ENCODE measurements at places on chromosomes 6 and 20. TPM values are rescaled to one million over a fixed set of nuclear protein-coding genes. Genes with fewer than 3 reads are reported as not detected.

Gene SLC2A4RG
- 75.3 TPM for total RNA-seq

Gene TFAP2A
- 0.99 TPM for total RNA-seq

Gene LAMP5
- total RNA-seq: 0.30 TPM

DNA sequence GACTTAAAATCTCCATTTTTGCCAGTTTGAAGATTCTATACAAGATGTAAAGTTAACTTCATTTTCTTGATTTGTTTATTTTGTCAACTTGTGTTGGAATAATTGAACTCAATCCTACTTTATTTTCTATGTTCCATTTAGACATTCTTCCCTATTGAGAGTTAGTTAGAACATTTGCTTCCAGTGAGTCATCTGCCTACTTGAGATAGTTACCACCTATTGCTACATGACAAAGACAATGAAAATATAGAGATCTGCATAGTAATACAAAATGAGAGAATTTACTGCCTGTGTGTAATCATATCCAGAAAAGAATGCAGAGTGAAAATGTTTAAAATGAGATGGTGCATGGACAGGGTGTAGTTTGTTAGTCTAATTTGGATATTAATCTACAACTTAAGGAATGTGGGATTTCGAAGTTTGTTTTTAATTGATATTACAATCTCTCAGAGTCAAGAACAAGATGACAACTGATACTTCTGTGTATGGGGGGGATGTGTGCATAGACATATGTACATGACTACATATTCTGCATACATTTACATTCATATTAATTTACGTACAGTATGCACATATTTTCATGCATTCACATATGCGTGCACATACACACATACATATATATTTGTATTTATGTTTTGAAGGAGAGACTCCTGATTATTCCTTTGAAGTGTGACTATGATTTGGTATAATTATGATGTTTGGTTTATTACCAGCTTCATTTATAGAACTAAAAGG, 420.1 kb downstream of the NKAIN2 start:
- H3K27ac ChIP-seq: no peak overlapping the region
- H3K4me3 ChIP-seq: no peak overlapping the region
- DNase-seq: no peak
- no peaks in the 10 kb centered on the region for H3K27me3 ChIP-seq
- H3K36me3 ChIP-seq: no peaks in the 10 kb centered on the region

DNA sequence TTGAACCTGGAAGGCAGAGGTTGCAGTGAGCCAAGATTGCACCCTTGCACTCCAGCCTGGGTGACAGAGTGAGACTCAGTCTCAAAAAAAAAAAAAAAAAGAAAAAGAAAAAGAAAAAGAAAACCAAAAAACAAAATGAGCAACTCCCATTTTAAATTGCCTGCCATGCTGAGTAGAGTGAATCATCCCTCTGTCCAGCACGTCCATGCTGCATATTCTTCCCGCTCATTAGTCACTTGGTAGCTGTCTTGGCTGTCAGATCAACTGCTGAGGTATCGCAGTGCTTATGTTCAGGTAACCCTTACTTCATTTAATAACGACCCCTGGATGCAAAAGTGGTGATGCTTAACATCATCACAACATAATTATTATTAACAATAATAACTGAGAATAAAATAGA, 72.6 kb upstream of the RNF24 start:
- H3K4me3 ChIP-seq: no peak overlapping the region
- H3K27ac ChIP-seq: no peak overlapping the region

DNA sequence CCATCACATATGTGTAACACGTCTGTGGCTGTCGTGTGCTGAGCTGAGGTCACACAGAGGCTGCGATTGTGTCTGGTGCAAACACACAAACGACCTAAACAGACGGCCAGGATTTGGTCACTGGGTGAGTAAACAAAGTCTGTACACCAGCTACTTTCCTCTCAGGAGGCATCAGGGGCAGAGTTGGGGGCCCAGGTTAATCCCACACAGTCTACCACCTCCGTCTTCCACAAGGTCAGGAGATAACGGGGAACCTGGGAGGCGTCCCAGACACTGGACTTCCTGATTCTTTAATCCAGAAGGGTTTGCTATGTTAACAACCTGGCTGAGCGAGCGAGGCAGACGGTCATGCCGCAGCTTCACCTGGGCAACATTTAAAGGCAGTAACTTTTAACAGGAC, 1.5 kb downstream of the DACT2 start:
- H3K4me3 ChIP-seq: no peak overlapping the region
- H3K27ac ChIP-seq: no peak overlapping the region
- DNase-seq: no peak
- H3K4me1 ChIP-seq: peaks cover 2% of the 10 kb centered on the region
- peaks cover 5% of the 10 kb centered on the region for H3K27me3 ChIP-seq

GRCh38 chr6:9116026-9116425, 680.7 kb upstream of the SLC35B3 start:
- H3K27me3 ChIP-seq: no peaks in the 10 kb centered on the region
- H3K27ac ChIP-seq: no peak overlapping the region
- DNase-seq: no peak
- no peaks in the 10 kb centered on the region for H3K4me1 ChIP-seq
- H3K4me3 ChIP-seq: no peak overlapping the region
- H3K36me3 ChIP-seq: no peaks in the 10 kb centered on the region

DNA sequence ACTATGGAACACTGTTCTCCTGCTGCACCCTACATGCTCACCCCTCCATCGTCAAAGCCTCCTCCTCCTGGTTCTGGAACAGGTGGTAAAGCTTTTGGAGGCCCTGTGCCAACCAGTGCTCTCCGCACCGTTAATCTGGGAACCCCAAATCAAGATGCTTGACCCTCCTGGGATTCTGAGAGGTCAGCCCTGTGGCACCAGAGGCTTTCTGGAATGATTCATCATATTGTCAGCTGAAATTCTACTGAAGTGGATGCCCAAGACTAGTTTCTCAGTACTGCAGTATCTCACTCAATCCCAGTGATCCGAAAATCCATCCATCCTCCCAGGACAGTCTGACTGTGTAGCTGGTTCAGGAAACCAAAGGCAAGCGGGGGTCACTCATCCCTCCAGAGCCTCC, 92.7 kb downstream of the TRERF1 start:
- H3K27ac ChIP-seq: no peak overlapping the region
- H3K4me3 ChIP-seq: no peak overlapping the region
- no peak for DNase-seq

Gene ADGRB3
- 0.42 TPM for total RNA-seq

DNA sequence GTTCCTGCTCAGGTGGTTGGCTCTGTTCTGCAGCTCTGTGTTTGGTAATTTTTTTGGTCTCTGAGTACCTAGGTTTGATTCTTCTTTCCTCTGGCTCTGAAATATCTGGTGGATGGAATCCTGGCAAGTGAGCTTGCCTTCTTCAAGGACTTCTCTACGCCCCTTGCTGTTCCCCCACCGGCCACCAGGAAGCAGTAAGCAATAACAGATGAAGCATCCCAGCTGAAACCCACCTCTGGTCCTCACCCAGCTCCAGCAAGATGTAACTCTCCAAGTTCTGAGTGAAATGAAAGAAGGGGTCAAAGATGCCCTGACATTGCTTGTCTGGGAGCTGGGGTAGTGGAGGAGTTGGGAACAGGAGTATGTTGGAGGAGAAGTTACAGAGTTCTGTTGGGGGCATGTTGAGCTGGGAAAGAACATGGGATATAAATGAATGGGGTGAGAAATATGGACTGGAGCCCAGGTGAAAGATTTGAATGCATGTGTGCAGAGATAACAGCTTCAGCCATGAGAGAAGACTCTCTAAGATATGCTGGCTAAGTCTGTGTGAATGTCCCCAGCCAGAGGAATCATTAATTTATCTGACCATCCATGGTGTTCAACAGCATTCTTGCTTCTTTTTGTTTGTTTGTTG, 51.3 kb upstream of the GLP1R start:
- H3K27me3 ChIP-seq: no peaks in the 10 kb centered on the region
- H3K4me1 ChIP-seq: no peaks in the 10 kb centered on the region
- no peak overlapping the region for H3K4me3 ChIP-seq
- H3K36me3 ChIP-seq: no peaks in the 10 kb centered on the region
- DNase-seq: no peak

DNA sequence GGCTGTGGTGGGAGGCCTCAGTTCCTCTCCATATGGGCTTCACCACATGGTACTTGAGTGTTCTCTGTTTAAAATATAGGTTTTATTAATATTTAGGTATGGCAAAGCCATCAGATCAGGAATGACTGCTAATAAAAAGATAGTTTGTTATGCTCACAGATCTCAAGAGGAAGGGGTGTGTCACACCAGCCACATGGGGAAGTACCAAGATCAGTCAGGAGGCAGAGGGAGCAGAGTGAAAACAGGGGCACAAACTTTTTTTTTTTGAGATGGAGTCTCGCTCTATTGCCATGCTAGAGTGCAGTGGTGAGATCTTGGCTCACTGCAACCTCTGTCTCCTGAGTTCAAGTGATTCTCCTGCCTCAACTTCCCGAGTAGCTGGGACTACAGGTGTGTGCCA, 92.1 kb upstream of the GCM1 start:
- H3K4me1 ChIP-seq: no peaks in the 10 kb centered on the region
- no peak overlapping the region for H3K4me3 ChIP-seq
- H3K27ac ChIP-seq: no peak overlapping the region

DNA sequence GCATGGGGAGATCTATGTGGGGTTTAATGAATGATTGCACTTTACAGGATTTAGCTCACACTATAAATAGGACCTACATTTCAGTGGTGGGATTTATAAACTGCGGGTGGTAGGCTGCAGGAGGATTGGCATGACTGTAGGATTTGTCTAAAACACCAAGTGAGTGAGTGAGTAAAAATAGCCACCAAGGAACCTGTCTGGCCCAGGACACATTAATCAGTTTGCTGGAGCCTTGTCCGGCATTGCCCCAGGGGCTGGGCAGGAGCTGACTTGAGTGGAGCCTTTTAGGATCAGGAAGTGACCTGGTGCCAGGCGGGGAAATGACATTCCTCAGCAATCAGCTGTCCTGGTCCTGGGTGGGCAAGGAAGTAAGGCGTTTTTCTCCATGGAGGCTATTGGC, 278.7 kb upstream of the PRND start:
- no peaks in the 10 kb centered on the region for H3K27me3 ChIP-seq
- no peak overlapping the region for H3K4me3 ChIP-seq
- no peak for DNase-seq
- no peaks in the 10 kb centered on the region for H3K36me3 ChIP-seq
- H3K4me1 ChIP-seq: no peaks in the 10 kb centered on the region

- no peak for DNase-seq
- H3K4me3 ChIP-seq: no peak overlapping the region
- no peak overlapping the region for H3K27ac ChIP-seq
- H3K36me3 ChIP-seq: no peaks in the 10 kb centered on the region
- no peaks in the 10 kb centered on the region for H3K27me3 ChIP-seq
Measured at GRCh38 chr6:157091856-157092460, 231.4 kb downstream of the TMEM242 start.

- no peak overlapping the region for H3K4me3 ChIP-seq
- H3K27ac ChIP-seq: no peak overlapping the region
- DNase-seq: no peak
- no peaks in the 10 kb centered on the region for H3K4me1 ChIP-seq
- no peaks in the 10 kb centered on the region for H3K27me3 ChIP-seq
Measured at GRCh38 chr6:2307799-2308198, 62.4 kb upstream of the GMDS start.

DNA sequence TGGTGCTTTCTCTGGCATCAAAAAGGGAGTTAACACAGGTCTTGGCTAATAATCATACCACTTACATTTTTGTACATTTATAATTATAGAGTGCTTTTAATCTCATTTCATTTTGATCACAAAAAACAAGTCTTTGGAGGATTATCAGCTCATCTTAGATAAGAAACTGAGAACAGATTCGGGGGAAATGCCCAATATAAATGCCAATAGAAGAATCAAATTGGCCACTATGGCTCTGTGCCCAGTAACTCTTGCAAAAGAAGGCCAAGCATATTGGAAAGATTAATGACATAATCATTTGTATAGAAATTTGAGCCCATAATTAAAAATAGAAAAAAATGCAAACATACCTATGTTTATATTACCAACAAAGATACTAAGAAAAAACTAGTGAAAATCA, 42.5 kb downstream of the IPCEF1 start:
- H3K27ac ChIP-seq: no peak overlapping the region
- no peaks in the 10 kb centered on the region for H3K27me3 ChIP-seq
- H3K4me1 ChIP-seq: no peaks in the 10 kb centered on the region
- no peaks in the 10 kb centered on the region for H3K36me3 ChIP-seq

GRCh38 chr6:166786704-166787293, 159.7 kb upstream of the RPS6KA2 start:
- H3K4me1 ChIP-seq: no peaks in the 10 kb centered on the region
- no peaks in the 10 kb centered on the region for H3K36me3 ChIP-seq
- H3K27ac ChIP-seq: no peak overlapping the region
- no peak overlapping the region for H3K4me3 ChIP-seq
- no peaks in the 10 kb centered on the region for H3K27me3 ChIP-seq
- DNase-seq: peak; percentile 27

DNA sequence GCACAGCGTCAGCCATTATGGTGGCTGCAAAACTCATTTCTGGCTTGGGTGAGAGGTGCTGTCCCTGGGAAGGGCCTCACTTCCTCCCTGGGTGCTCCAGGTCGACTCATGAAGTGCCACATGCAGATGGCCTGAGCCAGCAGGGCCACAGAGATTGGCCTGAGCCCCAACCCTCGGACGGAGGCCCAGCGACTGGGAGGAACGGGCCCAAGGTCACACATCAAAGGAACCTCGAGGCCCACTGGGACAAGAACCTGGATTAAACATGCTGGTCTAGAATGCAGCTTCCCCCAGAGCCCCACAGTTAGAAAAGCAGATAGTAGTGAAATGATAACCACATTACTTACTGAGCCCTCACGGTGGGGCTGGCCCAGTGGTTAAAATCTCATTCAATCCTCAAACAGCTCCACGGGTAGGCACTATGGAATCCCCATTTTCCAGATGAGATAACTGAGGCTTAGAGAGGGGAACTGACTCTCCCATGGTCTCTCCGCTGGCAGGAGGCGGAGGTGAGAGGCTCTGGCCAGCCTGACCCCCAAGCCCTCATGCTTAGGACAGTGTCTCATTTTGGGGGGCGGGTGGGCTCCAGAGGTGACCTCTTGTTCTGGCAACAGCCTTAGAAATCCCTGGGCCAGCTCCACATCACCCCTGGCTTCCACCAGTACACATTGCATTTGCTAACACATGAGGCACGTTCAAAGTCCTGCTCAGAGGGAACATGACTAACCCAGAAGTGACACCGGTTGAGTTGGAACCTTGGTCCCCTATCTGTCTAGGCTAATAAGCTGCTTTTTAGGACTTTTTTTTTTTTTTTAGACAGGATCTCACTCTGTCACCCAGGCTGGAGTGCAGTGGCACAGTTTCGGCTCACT, 53.0 kb downstream of the SRC start:
- no peak for DNase-seq
- H3K4me1 ChIP-seq: no peaks in the 10 kb centered on the region
- H3K27ac ChIP-seq: no peak overlapping the region
- no peaks in the 10 kb centered on the region for H3K27me3 ChIP-seq
- H3K4me3 ChIP-seq: no peak overlapping the region

- no peaks in the 10 kb centered on the region for H3K27me3 ChIP-seq
- DNase-seq: no peak
- H3K36me3 ChIP-seq: no peaks in the 10 kb centered on the region
- no peak overlapping the region for H3K4me3 ChIP-seq
- no peaks in the 10 kb centered on the region for H3K4me1 ChIP-seq
Measured at GRCh38 chr6:90072935-90073464, 178.7 kb downstream of the GJA10 start.

Gene SIRPD
- total RNA-seq: not detected
